Activated CD4-positive, alpha-beta T cell treated with anti-CD3 and anti-CD28 coated beads, Interleukin-2, amount 50 U/mL, for 4 hours (primary cell): ENCODE measurements at places on chromosomes 5 and 9.

- no peak for DNase-seq
Observed at GRCh38 chr5:3364941-3365340, 230.7 kb upstream of the IRX1 start.

- no peak for DNase-seq
Observed at GRCh38 chr5:162769019-162769418, 668.4 kb upstream of the CCNG1 start.

DNA sequence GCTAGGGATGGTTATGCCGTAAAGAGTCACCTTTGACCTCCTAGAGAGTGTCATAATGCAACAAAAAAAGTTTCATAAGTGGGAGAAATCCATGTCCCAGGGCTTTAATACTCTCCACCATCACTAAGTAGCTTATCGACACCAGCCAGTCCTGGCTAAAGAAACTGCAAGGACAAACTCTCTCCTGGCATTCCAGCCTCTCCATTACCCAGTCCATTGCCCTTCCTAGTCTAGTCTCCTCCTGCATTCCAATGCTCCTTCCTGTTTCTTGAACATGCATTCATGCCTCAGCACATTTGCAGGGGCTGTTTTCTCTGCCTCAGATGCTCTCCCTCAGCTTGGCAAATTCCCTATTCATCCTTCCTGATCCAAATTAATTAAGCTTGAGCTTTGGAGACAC, 364.1 kb downstream of the BRINP1 start:
- DNase-seq = no peak

DNA sequence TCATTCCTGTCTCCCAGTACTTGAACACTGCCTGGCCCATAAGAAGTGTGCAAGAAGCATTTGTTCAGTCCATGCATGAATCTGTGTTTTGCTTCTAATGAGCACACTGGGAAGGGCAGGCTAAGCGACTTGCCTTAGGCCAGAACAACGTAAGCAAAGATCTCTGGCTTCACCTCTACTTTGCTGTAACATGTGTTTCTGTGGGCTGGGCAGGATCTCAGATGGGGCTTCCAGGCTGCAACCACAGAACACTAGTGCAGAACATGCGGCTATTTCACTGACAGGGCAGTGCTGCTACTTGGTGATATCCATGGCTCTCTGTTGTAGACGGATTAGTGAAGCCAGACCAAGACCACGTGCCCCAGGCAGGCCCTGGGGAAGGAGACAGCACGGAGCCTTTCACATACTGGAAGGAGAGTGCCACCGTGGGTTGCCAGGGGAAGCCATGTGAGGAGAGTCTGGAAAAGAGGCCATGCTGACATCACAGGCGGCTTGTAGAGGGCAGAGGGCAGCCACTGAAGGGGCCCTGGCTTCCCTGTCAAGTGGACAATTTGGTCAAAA, 9.9 kb downstream of the DIRAS2 start:
- no peak for DNase-seq

DNA sequence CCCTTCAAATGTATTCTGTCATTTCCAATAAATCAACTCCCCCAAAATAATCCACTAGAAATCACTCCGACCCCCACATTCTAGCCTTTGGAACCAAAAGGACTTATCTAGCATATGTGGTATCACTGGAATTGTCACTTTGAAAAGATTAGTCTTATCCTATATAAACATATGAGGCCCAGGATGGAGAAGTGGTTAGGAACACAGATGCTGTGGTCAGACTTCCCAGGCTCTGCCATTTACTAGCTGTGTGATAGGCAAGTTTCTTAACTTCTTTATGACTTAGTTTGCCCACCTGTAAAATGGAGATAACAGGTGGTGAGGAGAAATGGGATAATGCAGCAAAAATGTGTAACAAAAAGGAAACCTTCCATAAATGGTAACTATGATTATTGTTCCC, 62.0 kb upstream of the GLRX start:
- no peak for DNase-seq

GRCh38 chr9:14674630-14675029, 18.6 kb downstream of the ZDHHC21 start:
- DNase-seq = no peak

DNA sequence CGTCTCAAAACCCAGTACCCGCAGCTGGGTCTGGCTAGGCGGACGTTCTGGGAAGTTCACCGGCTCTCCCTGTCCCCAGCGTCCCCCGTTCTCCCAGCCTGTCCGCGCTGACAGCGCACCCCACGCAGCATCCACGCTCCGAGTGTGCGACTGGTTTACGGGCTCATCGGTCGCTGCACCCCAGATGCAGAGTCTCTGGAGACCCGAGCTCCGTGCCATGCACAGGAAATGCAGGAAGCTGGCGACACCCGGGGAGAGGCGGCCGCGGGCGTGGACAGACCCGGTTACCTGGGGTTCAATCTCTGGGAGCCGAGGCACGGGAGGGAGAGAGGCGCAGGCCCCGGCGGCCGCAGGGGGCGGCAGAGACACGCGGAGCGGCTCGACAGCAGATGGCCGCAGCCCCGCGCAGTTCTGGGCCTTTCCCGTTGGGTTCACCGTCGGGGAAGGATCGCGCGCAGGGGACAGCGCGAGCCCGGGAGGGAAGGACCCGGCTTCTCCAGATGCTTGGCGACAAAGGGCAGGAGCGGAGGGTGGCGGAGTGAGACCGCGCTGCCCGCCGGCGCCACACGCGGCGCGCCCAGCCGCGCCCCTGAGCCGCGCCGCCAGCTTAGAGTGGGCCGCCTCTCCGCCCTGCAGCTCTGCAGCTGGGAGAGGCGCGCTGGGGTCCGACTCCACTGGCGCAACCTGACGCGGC, 558 bp downstream of the SHROOM1 start:
- peak; percentile 64 for DNase-seq

DNA sequence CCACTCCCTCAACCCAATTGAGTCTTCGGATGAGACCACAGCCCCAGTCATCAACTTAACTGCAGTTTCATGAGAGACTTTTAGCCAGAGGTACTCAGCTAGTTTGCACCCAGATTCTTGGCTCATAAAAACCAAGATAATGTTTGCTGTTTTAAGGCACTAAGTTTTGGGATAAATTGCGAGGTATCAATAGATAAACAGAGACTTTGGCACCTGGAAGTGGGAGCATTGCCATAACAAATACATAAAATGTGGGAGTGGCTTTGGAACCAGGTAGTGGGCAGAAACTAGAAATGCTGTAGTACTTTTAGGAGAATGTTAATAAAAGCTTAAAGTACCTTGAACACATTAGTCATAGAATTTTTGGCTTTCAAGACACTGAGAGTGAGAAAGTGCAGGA, 439.8 kb downstream of the SH3GL2 start:
- DNase-seq = no peak

- DNase-seq = no peak
Observed at GRCh38 chr5:36389245-36389644, 87.5 kb upstream of the RANBP3L start.

DNA sequence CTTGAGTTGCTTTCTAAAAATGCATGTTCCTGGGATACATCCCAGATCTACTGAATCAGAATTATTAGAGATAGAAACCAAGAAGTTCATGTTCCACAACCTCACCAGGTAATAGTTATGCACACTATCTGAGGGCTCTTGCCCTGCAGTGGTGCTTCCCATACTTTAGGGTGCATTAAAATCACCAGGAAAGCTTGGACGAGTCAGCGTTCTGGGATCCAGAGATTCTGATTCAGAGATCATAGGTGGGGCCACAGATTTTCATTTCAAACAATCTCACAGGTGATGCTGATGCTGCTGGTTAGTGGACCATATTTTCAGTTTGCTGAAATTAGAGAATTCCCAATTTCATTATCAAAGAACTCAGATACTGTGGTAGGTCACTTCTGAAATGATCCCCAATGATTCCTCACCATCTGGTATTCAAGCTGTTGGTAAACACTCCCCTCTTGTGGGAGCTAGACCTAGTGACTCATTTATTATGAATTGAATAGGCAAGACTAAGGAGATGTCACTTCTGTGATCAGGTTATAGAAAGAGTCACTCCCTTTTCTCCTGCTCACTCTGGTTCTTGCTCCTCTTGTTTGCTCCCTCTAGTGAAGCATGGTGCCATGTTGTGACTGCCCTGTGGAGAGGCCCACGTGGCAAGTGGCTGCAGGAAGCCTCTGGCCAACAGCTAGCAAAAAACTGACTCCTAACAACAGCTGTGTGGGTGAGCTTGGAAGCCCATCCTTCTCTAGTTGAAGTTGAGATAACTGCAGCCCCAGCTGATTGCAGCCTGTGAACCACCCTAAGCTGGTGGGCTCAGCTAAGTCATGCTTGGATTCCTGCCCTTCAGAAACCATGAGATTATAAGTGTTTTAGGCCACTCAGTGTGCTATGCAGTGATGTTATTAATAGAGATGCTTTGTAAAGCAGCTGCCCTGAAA, 59.8 kb downstream of the SH3TC2 start:
- DNase-seq = no peak

DNA sequence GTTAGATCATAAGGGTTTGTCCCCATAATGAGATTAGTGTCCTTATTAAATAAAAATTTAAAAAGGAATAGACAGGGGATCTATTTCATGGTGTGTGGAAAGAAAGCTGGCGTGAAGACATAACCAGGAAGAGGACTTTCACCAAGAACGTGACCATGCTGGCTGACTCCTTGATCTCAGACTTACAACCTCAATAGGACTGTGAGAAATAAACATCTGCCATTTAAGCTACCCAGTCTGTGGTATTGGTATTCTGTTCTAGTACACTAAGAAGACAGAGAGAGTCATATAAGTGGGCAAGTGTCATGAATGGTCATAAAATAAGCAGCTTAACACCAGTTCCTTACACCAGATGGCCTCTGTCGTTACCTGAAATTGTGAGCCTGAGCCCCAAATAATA, 259.4 kb upstream of the CCNG1 start:
- no peak for DNase-seq

DNA sequence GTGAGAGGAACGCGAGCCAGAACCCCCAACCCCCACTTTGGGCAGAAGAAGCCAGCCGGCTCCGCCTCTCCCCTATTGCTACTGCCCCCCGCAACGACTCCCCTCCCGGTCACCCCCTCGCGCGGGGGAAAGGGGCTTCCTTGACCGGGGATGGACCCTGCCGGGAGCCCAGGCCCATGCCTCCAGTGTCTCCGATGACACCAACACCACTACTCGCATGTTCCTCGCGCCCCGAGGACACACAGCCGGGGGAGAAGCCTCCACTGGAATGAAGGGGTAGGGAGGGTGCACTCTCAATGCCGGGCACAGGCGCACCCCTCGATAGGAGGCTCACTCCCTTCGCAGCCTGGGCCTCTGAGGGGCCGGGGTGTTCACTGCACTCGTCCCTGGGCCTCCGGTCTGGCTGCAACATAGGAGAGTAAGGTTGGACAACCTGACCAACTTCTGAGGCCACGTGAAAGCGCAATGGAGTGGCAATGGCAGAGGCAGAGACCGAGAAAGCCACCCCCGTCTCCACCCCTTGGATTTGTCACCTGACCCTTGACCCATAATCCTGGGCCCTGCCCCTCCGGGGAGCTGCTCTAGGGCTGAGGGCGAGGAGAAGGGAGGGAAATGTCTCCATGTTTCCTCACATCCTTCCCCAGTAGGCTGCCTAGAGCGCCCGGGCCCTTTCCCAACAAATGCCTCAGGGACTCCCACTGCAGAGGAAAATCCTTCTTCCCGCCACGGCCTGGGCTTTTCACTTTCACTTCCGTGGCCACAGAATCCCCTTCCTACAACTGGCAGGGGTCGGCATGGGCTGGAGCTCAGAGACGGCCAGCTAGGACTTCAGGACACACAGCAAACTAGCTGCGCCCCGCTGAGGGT, 1.1 kb upstream of the CNTFR start:
- DNase-seq = no peak

- DNase-seq = no peak
Observed at GRCh38 chr9:81861644-81862043, 66.6 kb upstream of the SPATA31D4 start.

GRCh38 chr5:177510567-177511053, 984 bp upstream of the DOK3 start:
- DNase-seq = no peak

- no peak for DNase-seq
Observed at GRCh38 chr9:981491-981898, 5.0 kb downstream of the DMRT3 start.

DNA sequence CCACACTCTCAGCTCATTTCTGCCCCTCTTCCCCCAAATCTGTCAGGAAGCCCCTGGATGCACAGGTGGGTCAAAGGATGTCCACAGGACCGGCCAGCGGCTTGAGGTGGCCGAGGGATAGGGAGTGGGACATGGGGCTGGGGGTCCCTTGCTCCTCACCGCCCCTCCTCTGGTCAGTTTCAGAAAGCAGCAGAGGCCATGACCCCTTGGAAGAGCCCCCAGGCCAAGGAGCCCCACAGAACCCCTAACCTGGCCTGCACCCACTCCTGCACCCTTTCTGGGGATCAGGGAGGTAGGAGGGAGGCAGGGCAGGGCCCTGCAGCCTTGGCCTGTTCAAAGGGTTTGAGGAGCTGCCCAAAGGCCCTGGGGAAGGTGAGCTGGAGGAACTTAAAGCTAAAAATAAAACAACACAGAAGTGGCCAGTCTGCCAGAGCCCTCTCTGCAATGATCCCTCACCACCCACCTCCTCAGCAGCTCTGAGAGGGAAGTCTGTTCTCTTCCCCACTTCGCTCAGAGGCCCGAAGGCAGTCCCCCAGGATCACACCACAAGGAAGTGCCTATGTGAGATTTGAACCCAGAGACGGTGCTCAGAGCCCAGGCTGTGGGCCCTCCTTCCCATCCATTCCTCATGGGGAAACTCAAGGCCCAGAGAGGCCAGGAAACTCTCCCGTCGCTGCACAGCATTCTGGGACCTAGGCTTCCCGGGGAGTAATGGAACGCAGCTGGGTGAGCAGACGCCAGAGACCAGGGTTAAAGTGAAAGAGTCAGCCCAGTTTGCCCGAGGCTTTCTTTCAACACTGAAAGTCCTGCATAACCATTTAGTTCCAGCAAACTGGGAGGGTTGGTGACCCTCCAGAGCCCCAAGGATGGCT, 910 bp downstream of the ENG start:
- DNase-seq = no peak

DNA sequence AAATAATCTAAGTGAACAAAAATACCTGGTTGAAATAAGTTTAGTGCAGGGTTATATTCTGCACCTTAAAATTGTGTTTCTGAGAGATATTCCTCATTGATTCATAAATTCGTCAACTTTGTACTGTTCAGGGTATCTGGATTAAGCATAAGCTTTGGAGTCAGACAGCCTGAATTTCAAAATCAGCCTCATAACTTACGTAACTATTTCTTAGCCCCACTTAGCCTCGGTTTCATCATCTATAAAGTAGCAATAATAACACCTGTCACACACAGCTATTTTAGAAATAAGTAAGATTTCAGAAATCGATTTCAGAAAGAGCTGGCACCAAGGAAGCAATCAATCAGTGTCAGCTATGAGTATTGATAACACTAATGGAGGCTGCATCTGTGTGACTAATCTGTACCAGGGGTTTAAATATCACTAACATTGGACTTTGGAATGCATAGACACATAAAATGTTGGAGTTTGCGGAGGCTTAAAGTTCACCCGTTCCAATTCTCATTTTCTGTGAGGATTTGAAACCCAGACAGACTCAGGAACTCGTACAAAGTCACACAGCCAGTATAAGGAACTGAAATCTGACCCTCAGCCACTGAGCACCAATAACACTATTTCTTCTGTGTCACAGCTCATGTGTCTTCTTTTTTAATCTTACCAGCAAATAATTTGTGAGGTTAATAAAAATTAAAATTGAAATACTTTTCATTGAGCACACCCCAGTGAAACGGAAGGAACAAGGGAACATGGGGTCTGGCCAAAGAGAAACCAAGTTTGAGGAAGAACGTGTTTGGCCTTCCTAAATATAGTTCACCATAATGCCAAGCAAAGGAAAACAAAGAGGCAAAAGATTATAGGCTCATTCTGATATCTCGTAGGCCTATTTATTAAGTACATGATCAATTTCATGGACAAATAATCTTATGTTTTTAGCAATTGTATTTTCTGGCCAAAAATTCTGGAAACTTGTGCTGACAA, 194.4 kb upstream of the PTGER4 start:
- no peak for DNase-seq

GRCh38 chr9:123655681-123656423, 274.1 kb downstream of the DENND1A start:
- no peak for DNase-seq
